ENCODE measurements at places on chromosomes 6 and 20. TPM values are rescaled to one million over a fixed set of nuclear protein-coding genes. Genes with fewer than 3 reads are reported as not detected.
A peak's percentile ranks its signal among the peaks of the same experiment; 100 is the strongest.

- no peak for DNase-seq
Observed at GRCh38 chr6:27370391-27370790, 18.2 kb upstream of the ZNF391 start.

- no peak for DNase-seq
Observed at GRCh38 chr6:161261816-161262215, 12.0 kb downstream of the AGPAT4 start.

The HSPA1L gene
- total RNA-seq: 1.6 TPM

- DNase-seq: no peak
Observed at GRCh38 chr6:52921743-52922142, 12.2 kb upstream of the GSTA3 start.

- DNase-seq: no peak
Observed at GRCh38 chr6:125415913-125416312, 114.1 kb upstream of the HDDC2 start.

GRCh38 chr6:12296255-12296573 lies 6.1 kb downstream of the EDN1 start:
- DNase-seq: no peak

The RSPH9 gene
- not detected for total RNA-seq

DNA sequence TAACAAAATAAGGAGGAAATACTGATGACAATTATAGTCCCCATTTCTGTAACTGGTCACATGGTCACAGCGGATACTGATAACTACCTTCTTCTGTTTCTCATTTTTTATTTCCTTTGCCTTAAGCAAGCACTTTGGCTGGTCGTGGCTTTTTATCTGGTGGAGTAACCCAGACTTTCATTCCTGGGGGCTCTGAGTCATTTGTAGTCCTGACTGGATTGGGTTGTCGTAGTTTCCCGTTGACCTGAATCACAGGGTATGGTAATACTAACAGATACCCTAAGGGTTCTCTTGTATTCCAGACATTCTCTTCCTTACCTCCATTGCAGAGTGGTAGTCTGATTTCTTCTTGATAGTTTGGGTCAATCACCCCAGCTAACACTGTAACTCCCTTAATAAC lies 500.3 kb upstream of the ADGRB3 start:
- DNase-seq: no peak

The ATP9A gene
- 0.37 TPM for total RNA-seq

GRCh38 chr6:111861431-111861885 lies 11.8 kb downstream of the FYN start:
- DNase-seq: no peak

- no peak for DNase-seq
Observed at GRCh38 chr20:59295531-59295930, 4.9 kb upstream of the EDN3 start.

The PPP1R11 gene
- total RNA-seq: 28.8 TPM

The CPNE5 gene
- 39.1 TPM for total RNA-seq

DNA sequence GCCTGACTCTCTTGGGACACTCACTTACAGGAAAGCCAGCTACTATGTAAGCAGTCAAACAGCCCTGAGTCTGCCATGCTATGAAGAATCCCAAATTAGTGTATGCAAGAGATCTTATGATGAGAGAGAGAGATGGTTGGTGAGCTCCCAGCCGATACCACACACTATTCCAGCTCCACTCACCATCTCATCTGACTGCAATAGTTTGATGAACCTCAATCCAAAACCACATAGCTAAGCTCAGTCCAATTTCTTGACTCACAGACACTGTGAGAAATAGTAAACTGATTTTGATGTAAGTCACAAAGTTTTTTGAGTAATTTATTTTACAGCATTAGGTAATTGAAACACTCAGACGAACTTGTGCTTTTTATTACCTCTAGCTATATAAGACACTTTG lies 441.4 kb downstream of the COL12A1 start:
- no peak for DNase-seq

GRCh38 chr6:1777921-1778685 lies 168.4 kb downstream of the FOXC1 start:
- no peak for DNase-seq

GRCh38 chr20:35329435-35330139 lies 37.4 kb upstream of the FAM83C start:
- DNase-seq: no peak

GRCh38 chr20:19588732-19589131 lies 169.3 kb upstream of the RIN2 start:
- DNase-seq: no peak

- DNase-seq: peak; percentile 70
Observed at GRCh38 chr20:13659288-13659687, 20.6 kb upstream of the TASP1 start.

The PAX1 gene
- total RNA-seq: not detected

DNA sequence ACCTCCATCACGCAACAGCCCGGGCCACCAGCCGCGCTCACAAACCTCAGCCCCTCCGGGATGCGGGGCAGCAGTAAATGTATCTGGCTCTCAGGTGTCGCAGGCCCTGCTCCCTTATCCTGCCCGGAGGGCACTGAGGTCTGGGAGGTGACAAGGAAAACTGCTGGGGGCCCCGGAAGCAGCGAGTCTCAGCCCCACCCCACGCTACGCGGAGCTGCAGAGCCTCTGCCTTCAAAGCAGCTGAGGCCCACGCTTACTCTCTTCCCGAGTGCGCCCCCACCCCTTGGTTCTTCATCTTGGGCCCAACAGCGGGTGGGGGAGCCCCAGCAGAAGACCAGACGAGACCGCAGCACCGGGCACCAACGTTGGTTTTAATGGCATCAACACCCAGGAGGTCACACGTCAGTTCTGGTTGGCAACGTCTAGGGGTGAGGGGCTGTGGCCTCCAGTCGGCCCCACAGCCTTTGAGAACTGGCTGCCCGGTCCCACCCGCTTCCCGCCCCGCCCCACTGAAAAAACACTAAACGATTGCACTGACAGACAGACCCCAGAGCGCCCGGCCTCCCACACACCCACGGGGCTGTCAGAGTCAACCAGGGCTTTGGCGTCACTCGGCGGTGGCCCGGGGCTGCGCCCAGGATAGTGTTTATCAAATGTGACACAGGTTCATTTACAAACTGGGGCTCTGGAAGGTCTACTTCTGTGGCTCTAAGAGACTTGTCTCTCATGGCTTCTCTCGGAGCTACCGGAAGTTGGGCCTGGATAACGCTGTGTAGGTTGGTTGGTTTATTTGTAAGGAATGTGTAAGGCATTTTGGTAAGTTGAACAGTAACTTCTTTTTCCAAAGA lies 43.7 kb downstream of the DSTN start:
- no peak for DNase-seq

The MLIP gene
- total RNA-seq: not detected

The RARS2 gene
- 26.9 TPM for total RNA-seq

The ABRACL gene
- 108 TPM for total RNA-seq

DNA sequence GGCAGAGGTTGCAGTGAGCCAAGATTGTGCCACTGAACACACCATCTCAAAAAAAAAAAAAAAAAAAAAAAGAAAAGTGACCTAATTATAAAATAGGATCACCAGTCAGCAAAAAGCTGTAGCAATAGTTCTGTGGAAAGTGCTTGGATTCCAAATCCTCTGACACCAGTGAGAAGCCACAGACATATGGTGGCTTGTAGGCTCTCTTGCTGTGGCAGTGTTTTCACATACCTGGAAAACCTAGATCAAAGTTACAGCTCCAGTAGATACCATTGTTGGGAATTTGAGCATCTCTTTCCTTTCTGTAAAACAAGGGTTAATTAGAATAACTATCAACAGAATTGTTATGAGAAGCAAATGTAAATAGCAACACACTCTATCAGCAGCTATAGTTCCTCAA lies 4.1 kb downstream of the CCDC170 start:
- DNase-seq: no peak

DNA sequence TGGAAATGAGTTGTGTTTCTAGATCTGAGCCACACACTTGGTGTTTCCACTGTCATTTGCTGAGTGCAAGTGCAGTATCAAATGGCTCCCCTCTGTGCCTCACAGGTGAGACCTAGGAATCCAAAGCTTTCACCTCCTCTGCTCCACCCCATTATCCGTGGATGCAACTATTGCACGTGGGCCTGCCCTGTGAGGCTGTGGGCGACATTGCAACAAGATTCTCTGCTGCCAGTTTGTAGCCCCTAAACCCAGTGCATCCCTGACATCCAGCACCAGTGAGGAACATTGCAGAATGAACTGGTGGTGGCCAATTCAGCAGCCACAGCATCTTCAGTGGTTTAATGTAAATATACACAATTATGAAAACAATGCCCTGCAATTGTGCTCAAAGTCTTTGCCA lies 115.0 kb upstream of the FOXA2 start:
- DNase-seq: no peak

- DNase-seq: no peak
Observed at GRCh38 chr20:34500823-34501222, 15.4 kb upstream of the DYNLRB1 start.

DNA sequence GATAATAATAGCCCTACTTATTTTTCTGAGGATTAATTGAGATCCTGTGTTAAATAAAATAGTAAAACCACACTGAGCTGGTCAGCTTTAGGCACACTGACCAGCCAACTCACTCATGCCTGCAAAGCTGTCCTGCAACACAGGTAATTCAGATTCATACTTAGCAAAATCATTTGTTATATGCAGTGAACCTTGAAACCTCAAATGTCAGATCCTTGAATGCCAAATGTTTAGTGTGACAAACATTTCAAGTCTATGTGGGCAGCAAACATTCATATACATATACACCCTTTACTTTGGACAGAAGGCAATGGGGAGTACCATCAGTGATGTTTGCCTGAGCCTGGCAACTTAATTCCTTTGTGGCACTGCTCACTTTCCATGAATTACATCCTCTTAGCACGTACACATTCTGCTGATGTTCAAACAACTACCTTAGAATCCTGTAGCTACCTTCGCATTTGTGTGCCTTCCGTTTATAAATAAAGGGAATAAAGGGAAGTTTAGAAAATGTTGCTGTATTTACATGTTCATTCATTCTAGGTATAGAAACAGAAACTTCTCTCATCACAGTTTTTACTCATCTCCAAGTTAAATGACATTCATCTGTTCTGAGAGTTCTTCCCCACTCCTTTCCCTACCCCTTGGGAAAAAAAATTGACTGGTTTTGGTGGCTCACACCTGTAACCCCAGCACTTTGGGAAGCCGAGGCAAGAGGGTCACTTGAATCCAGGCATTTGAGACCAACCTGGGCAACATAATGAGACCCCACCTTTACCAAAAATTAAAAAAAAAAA lies 140.8 kb downstream of the ZFAND3 start:
- DNase-seq: peak; percentile 44

The SIRPD gene
- total RNA-seq: 1.1 TPM

DNA sequence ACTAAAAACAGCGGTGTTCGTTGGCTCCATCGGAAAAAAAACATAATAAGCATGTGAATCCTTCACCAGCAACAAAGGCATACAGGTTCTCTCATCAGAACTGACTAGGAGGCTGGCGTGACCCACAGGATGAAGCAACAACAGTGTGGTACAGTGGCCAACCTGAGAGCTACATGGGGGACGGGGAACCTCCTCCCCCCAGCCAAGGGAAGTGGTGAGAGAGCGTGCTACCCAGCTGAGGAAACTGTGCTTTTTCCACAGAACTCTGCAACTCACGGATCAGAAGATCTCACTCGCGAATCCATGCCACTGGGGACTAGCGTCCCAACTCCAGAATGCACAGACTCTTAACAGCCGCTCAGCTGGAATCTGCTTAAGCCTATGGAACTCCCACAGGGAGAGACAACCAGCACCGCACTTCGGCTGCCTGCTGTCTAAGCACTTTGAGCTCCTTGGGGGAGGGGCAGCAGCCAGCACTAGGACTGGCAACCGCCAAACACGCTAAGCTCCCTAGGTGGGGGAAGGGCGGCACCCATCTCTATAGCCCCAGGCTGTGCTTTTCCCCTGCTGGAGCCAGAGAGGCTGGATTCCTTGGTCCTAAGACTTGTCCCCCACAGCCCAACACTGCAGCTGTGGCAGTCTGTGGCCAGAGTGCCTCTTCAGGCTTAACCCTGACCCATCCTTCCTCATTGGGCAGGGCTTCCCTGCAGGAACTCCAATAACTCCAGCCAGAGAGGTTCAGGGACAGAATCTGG lies 538.3 kb upstream of the BTBD3 start:
- DNase-seq: no peak

DNA sequence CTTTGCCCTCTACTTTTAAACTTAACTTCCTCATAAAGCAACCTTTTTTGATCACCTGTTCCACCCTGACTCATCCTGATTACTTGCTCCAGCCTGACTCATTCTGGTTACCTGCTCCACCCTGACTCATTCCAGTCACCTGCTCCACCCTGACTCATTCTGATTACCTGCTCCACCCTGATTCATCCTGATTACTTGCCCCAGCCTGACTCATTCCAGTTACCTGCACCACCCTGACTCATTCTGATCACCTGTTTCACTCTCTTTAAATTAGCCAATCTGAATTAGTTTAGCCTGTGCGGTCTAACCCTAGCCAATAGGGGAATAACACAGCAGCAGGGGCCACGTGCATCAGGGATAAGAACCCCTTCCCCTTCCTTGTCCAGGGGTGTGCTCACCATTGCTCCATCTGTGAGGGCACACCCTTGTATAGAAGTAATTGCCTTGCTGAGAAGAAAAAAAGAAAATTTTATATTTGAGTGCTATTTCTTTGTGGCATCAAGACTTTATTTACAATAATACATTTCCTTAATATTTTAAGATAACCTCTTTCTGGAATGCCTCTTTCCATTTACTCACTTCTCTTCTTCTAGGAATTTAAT lies 17.9 kb downstream of the HLA-G start:
- DNase-seq: peak; percentile 8
